Stimulated activated memory B cell treated with anti-CD40 and anti-IgM and Interleukin-4, amounts not matched to agents 10 μg/mL and 1 μg/mL and 100 μg/mL, for 72 hours (primary cell): ENCODE measurements at places on chromosomes 12 and 14.

DNA sequence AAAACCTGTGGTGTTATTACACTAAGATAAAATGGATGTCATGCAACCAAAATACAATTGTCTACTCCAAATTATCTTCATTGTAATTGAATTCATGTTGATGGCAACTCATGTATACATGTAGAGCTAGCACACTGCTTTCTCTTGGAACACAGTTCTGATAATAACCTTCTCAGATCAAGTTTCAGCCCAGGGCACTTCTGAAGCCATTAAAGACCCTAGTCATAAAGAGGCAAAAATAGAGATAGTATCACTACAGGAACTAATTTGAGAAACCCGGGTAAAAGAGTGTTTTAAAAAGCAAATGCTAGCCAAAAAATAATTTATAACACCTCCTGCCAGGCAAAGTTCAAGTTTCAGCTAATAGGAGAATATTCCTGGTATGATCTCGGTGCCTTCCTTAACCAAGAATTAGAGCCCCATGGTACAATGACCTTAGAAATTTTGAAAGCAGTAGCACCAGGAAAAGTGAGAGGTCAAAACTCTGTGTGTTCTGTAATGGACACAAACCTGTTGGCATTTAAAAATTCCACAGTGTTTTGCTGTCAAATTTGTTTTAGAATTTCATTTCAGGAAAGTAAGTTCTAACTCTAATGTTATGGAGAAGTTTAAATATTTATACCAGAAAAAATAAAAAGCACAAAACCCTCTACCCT lies 105.0 kb upstream of the FRMD6 start:
- no peaks in the 10 kb centered on the region for H3K36me3 ChIP-seq
- no peak overlapping the region for H3K27ac ChIP-seq
- H3K4me3 ChIP-seq = no peak overlapping the region
- H3K4me1 ChIP-seq = no peaks in the 10 kb centered on the region

- H3K27ac ChIP-seq = no peak overlapping the region
- H3K4me3 ChIP-seq = no peak overlapping the region
- no peak for ATAC-seq
- peaks cover 100% of the 10 kb centered on the region for H3K27me3 ChIP-seq
These were observed 1.6 kb upstream of the HOXC12 start for GRCh38 chr12:53952871-53953734.

- no peak for ATAC-seq
- peaks cover 40% of the 10 kb centered on the region for H3K36me3 ChIP-seq
- H3K27ac ChIP-seq = peak overlapping the region; percentile 53
- no peaks in the 10 kb centered on the region for H3K27me3 ChIP-seq
- peaks cover 55% of the 10 kb centered on the region for H3K4me1 ChIP-seq
- H3K4me3 ChIP-seq = no peak overlapping the region
These were observed 23.9 kb downstream of the SCAF11 start for GRCh38 chr12:45966486-45966885.

DNA sequence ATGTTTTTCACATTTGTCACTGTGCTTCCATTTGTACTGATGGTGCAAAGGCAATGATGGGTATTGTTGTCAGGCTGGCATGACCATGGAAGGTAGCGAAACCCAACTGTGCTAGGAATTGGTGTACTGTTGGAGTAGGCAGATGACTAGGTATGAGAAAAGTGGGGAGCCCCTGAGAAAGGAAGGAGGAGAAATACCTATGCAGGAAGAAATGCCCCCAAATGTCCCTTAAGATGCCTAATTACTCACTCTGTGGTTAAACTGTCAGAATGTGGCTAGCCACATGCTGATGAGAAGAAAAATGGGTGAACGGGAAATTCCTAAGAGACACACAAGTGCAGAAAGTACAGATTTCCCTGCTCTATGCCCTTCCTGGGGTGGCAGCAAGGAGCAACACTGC lies 339.1 kb downstream of the TMEM132D start:
- H3K27me3 ChIP-seq = no peaks in the 10 kb centered on the region
- no peaks in the 10 kb centered on the region for H3K4me1 ChIP-seq
- no peak overlapping the region for H3K4me3 ChIP-seq
- ATAC-seq = no peak

- ATAC-seq = peak; percentile 91
- H3K4me3 ChIP-seq = peak overlapping the region; percentile 2
- H3K27ac ChIP-seq = peak overlapping the region; percentile 80
- peaks cover 27% of the 10 kb centered on the region for H3K4me1 ChIP-seq
- H3K36me3 ChIP-seq = peaks cover 66% of the 10 kb centered on the region
These were observed 18.9 kb downstream of the RFC5 start for GRCh38 chr12:118035190-118036041.

GRCh38 chr14:37623426-37623951 lies 28.1 kb downstream of the TTC6 start:
- no peak for ATAC-seq
- H3K4me1 ChIP-seq = no peaks in the 10 kb centered on the region
- no peak overlapping the region for H3K27ac ChIP-seq

DNA sequence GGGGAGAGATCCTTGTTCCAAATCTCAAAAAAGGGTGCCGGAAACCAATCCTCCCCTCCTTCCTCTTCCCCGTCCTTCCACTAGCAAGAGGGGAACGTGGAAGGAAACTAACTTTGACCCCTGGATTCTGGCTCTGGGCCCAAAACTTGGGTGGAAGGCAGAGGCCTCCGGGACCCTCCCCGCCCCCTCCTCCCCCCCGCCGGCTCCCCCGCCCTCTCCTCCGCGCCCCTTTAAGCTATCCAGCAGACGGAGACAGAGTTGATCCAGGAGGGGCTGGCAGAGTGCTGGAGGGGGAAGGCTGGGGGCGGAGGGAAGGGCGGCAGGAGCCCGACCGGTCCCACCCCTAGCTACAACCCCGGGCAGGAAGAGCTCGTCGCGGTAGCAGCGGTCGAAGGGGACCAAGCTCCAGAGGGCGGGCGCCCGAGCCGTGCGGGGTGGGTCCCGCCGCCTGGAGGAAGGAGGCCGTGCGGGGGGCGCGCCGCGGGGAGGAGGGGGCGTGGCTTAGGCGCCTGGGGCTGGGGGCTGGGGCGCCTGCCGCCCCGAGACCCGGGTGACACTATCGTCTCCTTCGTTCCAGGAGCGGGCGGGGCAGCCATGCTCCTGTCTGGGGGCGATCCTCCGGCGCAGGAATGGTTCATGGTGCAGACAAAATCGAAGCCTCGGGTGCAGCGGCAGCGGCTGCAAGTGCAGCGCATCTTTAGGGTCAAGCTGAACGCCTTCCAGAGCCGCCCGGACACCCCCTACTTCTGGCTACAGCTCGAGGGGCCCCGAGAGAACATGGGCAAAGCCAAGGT lies at the start of gene NYNRIN:
TSS of gene NYNRIN (plus strand) at position 351 of the 794 bp plus-strand sequence. CDS start at position 595, 244 bp downstream.
- peak; percentile 72 for ATAC-seq
- peaks cover 39% of the 10 kb centered on the region for H3K27me3 ChIP-seq

- peaks cover 10% of the 10 kb centered on the region for H3K27me3 ChIP-seq
- peaks cover 13% of the 10 kb centered on the region for H3K4me1 ChIP-seq
- no peak for ATAC-seq
- no peak overlapping the region for H3K27ac ChIP-seq
These were observed 228.9 kb upstream of the EGLN3 start for GRCh38 chr14:34179727-34180126.

GRCh38 chr12:9237286-9237685 lies 29.1 kb upstream of the PZP start:
- H3K36me3 ChIP-seq = peaks cover 6% of the 10 kb centered on the region
- ATAC-seq = no peak
- H3K4me3 ChIP-seq = no peak overlapping the region
- peaks cover 27% of the 10 kb centered on the region for H3K27me3 ChIP-seq
- H3K27ac ChIP-seq = no peak overlapping the region
- peaks cover 8% of the 10 kb centered on the region for H3K4me1 ChIP-seq

DNA sequence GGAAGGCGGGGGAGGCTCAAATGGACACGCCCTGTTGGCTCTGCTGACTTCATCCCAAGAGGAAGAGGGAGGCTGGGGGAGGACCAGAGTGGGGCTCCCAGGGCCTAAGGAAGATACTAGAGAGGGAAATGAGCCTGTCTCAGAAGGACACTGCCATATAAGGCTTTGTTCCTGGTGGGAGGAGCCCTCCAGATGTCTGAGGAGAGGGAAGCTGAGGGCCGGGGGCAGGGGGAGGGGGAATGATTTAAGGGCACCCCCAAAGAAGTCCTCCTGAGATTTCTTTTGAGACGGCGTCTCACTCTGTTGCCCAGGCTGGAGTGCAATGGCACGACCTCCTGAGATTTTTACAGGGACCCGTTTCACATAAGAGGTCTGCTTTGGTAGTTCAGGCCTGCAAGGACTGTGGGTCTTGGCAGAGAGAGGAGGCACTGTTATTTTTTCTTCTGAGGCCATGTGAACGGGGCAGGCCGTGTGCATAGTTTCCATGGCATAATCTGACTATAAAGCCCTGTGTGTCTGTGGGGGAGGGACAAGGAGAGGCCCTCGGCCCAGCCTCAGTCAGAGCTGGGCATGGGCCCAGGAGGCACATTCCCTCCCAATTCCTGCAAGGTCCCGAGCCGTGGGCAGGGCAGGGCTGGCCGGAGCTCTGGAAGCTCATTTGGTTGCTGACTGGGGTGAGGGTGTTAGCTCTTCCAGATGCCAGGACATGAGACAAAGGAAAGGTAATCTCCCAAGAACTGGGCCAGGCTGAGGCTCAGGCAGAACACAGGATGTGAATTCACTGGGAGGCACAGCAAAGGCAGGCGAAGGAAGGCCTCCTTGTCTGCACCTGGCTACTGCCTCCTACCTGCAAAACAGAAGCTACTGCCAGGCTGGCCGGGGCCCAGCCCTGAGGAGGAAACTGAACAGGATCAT lies 22.2 kb upstream of the PLEKHG3 start:
- H3K4me3 ChIP-seq = no peak overlapping the region
- no peaks in the 10 kb centered on the region for H3K36me3 ChIP-seq
- no peak for ATAC-seq
- H3K4me1 ChIP-seq = no peaks in the 10 kb centered on the region
- no peak overlapping the region for H3K27ac ChIP-seq
- H3K27me3 ChIP-seq = no peaks in the 10 kb centered on the region

GRCh38 chr14:27006570-27006969 lies 408.7 kb upstream of the NOVA1 start:
- H3K4me1 ChIP-seq = no peaks in the 10 kb centered on the region
- no peak for ATAC-seq
- H3K36me3 ChIP-seq = no peaks in the 10 kb centered on the region
- no peaks in the 10 kb centered on the region for H3K27me3 ChIP-seq

- H3K27me3 ChIP-seq = no peaks in the 10 kb centered on the region
- ATAC-seq = no peak
- H3K27ac ChIP-seq = no peak overlapping the region
- H3K4me3 ChIP-seq = no peak overlapping the region
These were observed 285.7 kb downstream of the RMST start for GRCh38 chr12:97748298-97748697.

- peaks cover 30% of the 10 kb centered on the region for H3K36me3 ChIP-seq
- no peak overlapping the region for H3K27ac ChIP-seq
- H3K4me1 ChIP-seq = no peaks in the 10 kb centered on the region
- ATAC-seq = no peak
- no peak overlapping the region for H3K4me3 ChIP-seq
- H3K27me3 ChIP-seq = no peaks in the 10 kb centered on the region
These were observed 105.2 kb upstream of the RESF1 start for GRCh38 chr12:31853977-31854376.

GRCh38 chr14:67987606-67988005 lies 168.0 kb downstream of the RAD51B start:
- no peaks in the 10 kb centered on the region for H3K4me1 ChIP-seq
- H3K36me3 ChIP-seq = no peaks in the 10 kb centered on the region
- no peak overlapping the region for H3K27ac ChIP-seq
- no peak overlapping the region for H3K4me3 ChIP-seq
- ATAC-seq = no peak
